ENCODE measurements at places on chromosomes 6 and 20. TPM values are rescaled to one million over a fixed set of nuclear protein-coding genes. Genes with fewer than 3 reads are reported as not detected.

RIPPLY2 gene
- total RNA-seq = not detected

LGSN gene
- not detected for total RNA-seq

DNA sequence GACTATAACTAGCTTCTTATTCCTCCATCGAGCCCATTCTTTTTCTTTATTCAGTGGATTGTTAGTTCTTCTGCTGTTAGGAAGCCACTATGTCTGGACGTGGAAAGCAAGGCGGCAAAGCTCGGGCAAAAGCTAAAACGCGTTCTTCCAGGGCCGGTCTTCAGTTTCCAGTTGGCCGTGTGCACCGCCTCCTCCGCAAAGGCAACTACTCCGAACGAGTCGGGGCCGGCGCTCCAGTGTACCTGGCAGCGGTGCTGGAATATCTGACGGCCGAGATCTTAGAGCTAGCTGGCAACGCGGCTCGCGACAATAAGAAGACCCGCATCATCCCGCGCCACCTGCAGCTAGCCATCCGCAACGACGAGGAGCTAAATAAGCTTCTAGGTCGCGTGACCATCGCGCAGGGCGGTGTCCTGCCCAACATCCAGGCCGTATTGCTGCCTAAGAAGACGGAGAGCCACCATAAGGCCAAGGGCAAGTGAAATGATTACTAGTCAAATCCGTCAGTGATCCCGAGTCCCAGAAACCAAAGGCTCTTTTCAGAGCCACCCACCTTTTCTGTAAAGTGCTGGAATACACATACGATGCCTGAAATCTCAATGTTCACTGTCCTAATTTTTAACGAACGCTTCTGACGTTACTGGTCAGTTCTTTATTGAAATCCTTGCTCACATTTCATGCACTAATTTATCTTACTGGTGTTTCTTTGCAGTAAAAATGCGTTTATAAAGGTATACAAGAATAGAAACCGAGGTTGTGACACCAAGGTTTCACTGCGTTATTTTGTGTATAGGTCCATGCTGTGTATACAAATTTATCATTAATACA lies 129.9 kb downstream of the HFE start:
- DNase-seq = peak; percentile 85

- DNase-seq = no peak
These were observed 98.0 kb downstream of the KIF16B start for GRCh38 chr20:16475225-16475624.

- DNase-seq = no peak
These were observed 4.1 kb upstream of the RAB23 start for GRCh38 chr6:57226221-57226620.
